ENCODE measurements at places on chromosomes 7 and 10. TPM values are rescaled to one million over a fixed set of nuclear protein-coding genes. Genes with fewer than 3 reads are reported as not detected.

GRM8 gene
- 0.86 TPM for total RNA-seq

OR13A1 gene
- not detected for total RNA-seq

PON1 gene
- total RNA-seq, result not detected

ASZ1 gene
- not detected for total RNA-seq

HUS1 gene
- 33.9 TPM for total RNA-seq

SPDYE5 gene
- total RNA-seq, result not detected

LRMDA gene
- total RNA-seq, result 0.19 TPM

AKR1B15 gene
- total RNA-seq, result not detected
